ENCODE measurements at places on chromosomes 13 and 19. TPM values are rescaled to one million over a fixed set of nuclear protein-coding genes. Genes with fewer than 3 reads are reported as not detected.
A peak's percentile ranks its signal among the peaks of the same experiment; 100 is the strongest.

The CD33 gene
- 0.99 TPM for total RNA-seq

The NLRP5 gene
- total RNA-seq: not detected

DNA sequence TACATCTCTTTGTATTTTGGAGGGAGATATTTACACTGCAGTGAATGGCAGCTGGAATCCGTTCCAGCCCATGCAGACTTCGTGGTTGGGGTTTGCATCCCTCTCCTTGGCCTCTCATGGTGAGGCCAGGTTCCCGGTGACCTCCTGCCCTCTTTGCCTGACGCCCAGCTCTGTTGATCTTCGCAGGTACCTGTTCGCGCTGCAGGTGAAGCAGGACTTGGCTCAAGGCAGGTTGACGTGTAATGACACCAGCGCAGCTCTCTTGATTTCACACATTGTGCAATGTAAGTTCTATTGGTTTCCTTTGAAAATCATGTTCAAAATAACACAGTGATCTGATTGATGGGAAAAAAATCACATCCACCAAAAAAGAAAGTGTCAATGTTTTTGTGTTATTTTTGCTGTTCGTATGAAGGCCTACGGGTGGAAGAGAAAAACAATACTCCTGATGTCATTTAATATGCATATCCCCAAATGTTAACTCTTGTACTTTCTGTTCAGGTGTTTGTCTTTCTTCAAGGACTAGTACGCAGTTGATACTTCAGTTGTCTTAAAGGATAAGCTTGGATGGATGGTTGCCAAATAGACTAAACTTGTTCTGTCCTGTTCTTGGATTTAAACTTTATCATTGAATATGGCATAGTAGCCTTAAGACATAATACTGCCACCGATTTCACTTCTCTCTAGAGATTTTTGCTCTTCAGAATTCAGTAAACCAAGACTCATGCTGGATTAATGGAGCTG lies 199.1 kb downstream of the STK24 start:
- DNase-seq: no peak

- no peak for DNase-seq
These were observed 17.1 kb upstream of the LRCH1 start for GRCh38 chr13:46535825-46536224.

The APC2 gene
- 0.25 TPM for total RNA-seq

The ERFL gene
- 4.7 TPM for total RNA-seq

The FBXO17 gene
- total RNA-seq: not detected

- no peak for DNase-seq
These were observed 193.0 kb downstream of the NDFIP2 start for GRCh38 chr13:79673993-79674377.

The ZSCAN1 gene
- total RNA-seq: not detected

GRCh38 chr13:29607465-29607864 lies 12.0 kb upstream of the SLC7A1 start:
- no peak for DNase-seq

The CEACAM7 gene
- not detected for total RNA-seq

The C5AR1 gene
- 0.91 TPM for total RNA-seq

DNA sequence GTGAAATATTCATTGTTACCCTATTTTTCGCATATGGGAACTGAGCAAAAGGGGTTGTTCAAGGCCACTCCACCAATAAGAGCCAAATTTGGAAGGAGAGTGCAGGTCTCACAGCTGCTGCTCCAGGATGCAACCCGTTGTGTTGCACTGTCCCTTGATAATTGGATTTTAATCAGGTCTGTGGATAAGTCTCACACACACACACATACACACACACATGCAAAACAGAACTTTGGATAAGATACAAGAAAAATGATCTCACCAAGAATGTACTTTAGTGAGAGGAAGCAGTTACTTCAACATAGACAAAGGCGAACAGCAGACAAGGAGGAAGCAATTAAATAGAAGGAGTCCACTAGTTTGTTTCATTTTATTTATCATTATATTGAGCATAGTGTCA lies 127.3 kb upstream of the EDNRB start:
- DNase-seq: no peak

DNA sequence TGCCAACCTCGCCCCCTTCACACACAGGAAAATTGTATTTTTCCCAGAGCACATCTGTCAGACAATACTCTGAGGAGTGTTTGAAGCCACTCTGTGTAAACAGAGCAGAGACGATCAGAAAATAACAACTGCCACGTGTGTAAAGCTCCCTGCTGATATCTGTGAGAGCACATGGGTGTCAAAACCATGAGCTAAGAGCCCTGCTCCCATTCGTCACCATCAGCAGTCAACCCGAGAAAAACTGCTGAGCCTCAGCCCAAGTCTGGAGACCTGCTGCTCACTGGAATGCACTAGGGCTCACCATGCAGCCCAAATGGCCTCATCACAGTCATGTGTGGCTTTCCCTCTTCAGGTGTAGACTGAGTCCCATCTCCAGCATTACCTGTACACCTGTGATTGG lies 304.1 kb downstream of the FGF14 start:
- no peak for DNase-seq

The FCAR gene
- total RNA-seq: not detected

The TMIGD2 gene
- 4.8 TPM for total RNA-seq

DNA sequence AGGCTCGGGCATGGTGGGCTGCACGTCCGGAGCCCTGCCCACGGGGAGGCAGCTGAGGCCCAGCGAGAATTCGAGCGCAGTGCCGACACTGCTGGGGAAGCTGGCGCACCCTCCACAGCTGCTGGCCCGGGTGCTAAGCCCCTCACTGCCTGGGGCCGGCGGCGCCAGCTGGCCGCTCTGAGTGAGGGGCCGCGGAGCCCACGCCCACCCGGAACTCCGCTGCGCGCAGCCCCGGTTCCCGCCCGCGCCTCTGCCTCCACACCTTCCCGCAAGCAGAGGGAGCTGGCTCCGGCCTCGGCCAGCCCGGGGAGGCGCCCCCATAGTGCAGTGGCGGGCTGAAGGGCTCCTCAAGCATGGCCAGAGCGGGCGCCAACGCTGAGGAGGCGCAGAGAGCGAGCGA lies 2080.4 kb downstream of the PCDH9 start:
- DNase-seq: no peak

The ZNF792 gene
- 16.2 TPM for total RNA-seq

The PAF1 gene
- 138 TPM for total RNA-seq

DNA sequence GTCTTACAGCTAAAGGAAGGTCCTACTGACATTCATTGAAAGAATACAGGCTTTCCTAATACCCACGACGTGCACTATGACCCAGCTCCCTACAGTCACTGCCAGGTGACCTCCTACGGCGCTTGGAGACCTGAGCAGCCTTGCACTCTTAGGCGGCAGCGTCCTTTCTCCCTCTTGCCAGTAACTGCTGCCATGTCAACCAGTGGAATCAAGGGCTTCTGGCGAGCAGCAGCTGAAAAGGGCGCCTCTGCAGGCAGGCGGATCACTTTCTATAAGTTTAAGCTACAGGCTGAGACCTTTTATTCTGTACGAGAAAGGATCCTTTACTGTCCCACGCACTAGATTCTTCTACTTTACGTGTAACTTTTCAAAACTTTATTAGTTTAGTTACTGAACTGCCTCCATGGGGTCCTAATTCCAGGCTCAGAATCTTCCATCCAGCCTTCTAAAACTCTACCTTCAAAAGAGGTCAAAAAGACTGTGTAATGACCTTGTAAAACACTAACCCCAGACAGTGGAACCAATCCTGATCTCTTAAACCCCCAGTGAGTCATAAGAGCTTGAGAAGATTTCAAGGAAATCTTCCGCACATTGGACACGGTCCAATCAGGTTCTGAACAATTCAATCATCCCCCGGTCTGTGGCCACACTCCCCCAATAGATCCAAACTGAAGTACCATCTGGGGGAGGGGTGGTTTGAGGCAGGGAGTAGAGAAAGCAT lies 1.9 kb downstream of the KCTD12 start:
- no peak for DNase-seq

GRCh38 chr19:47036097-47036651 lies 12.2 kb downstream of the TMEM160 start:
- DNase-seq: no peak

DNA sequence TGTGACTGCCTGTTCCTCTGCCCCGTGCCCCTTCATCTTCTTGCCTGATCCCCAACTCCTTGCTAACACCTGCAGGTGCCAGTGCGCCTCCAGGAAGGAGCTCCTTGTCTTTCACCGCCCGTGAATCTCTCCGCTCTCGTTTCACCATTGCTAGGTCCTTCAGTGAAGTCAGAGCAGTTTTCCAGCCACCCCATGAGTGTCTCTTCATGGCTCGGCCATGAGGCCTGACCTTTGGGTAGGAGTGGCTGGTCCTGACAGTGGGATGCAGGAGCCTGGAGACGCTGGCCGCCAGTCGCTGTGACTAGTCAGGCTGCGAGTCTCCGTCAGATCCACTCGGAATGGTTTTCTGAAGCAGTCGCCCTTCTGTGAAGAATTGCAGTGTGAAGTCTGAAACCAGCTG lies 43.8 kb downstream of the ING1 start:
- no peak for DNase-seq

The AP1M2 gene
- total RNA-seq: not detected

- DNase-seq: no peak
These were observed 20.5 kb upstream of the C1QTNF9 start for GRCh38 chr13:24288870-24289269.

GRCh38 chr13:21671620-21672286 lies 880 bp downstream of the FGF9 start:
- DNase-seq: no peak

- peak; percentile 58 for DNase-seq
These were observed 8.1 kb downstream of the ATG4D start for GRCh38 chr19:10551698-10552301.

The GPALPP1 gene
- 31.1 TPM for total RNA-seq

- no peak for DNase-seq
These were observed 475.9 kb upstream of the HTR2A start for GRCh38 chr13:47372751-47373150.

GRCh38 chr19:16608290-16608739 lies 19.7 kb downstream of the MED26 start:
- DNase-seq: no peak

- DNase-seq: no peak
These were observed 1.4 kb downstream of the USP12 start for GRCh38 chr13:27170221-27170515.

- no peak for DNase-seq
These were observed 13.5 kb downstream of the ERVV-2 start for GRCh38 chr19:53057904-53058580.

GRCh38 chr19:47239152-47239551 lies 8.2 kb upstream of the BBC3 start:
- peak; percentile 36 for DNase-seq

DNA sequence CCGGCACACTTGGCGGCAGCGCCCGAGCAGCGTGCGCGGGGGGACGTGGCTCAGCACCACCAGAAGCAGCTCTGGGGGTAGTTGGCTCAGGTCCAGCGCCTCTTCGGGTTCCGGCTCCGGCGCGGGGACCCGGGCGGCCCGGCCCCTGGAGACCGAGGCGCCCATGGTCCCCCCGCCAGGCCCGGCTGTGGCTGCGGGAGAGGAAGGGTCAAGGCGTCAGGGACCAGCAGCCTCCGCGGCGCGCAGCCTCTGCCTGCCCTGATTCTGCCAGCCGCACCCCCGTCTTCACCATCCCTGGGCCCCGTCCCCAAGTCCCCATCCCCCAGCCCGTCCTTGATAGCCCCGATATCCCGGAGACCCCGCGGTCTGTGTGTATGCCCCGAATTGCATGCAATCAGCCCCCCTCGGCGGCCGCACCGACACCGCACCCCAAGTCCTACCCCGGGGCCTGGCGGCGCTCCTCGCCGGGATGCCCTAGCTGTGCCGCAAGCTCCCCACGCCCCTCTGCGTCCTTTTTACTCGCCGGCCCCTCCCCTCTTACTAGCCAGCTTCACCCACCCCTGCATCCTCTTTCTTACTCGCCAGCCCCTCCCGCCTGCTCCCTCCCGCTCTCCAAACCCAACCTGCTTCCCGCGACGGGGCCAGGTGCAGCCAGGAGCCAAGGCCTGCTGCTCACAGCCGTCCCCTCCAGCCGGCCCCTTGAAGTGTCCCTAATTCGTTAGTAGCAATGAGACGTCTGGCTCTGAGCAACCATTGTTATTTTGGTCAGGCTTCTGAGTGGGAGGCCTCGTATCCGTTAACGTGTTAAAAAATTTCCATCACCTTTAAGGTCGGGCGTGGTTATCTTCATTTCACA lies at the start of gene FBXO27:
Gene FBXO27 (minus strand): TSS at position 487 of the 856 bp plus-strand sequence. CDS start 322 bp downstream, at position 165.
- peak; percentile 19 for DNase-seq

DNA sequence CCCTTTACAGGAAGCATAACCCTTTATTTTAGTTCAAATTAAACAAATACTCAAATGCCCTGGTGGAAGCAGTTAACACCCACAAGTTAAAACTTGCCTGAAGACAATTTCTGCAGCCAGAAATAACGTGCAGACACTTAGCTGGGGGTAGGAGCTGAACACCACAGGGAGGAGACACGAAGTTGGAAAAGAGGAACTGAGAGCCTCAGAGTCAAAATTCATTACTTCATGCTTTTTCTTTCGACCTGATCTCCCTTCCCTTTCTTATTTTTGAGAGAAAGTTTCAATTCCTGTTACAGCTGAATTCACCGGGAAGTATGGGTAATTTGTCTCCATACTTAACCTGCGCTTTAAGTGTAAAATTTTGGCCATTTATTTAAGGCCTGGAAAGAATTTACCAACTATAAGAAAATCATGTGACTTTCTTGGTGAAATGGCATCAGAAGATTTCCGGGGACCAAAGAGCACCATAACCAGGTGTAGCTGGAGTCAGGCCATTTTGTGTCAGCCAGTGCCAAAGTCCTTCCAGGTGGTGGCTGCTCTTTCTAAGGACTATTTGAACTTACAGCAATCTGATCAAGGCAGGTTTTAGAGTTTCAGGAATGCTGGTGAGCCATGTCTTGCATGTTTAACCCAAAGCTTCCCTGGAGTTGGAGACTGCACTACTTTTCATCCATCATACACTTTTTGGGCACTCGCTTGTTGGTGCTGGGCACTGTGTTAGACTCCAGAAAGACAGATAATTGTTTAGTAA lies 46.5 kb upstream of the RCBTB2 start:
- no peak for DNase-seq

The SYNE4 gene
- total RNA-seq: 1.5 TPM

The PEAK3 gene
- not detected for total RNA-seq

DNA sequence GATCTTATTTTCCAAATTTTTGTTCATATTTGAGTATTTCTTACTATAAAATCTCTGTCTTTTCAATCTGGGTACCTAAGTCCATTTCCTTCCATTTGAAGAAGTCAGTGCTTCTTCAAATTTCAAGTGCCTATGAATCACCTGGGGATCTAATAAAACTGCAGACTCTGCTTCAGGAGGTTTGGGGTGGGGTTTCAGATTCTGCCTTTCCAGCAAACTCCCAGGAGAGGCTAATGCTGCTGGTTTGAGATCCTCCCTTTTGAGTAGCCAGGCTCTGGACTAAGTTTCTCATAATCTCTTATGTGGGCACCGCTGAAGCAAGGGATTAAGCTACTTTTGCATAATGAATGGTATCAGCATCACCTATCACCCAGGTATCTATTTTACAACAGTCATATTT lies 242.4 kb downstream of the RGCC start:
- no peak for DNase-seq

DNA sequence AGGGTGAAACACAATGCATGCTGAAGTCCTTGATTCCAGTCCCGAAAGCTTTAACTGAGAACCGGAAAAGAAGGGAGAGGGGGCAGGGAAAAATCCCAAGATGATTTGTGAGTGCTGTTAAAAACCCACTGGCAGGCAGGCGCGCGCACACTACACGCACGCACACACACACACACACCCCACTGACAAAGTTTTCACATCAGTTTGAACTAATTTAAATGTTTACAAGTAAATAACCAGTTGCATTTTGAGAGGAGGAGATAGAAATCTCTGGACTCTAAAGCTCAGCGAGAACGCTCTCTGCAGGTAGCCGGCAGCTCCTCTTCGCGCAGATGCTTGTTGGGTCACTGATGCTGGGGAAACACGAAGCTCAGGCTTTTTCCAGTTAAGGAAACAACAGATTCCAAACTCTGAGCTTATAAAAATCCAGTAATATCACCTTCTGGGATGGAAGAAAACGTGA lies 818 bp upstream of the SLITRK1 start:
- no peak for DNase-seq

All from CD4-positive, CD25-positive, alpha-beta regulatory T cell (primary cell).